ENCODE measurements at places on chromosomes 7 and 10.

- DNase-seq: no peak
Measured at GRCh38 chr10:119177708-119178371, 772 bp downstream of the PRDX3 start.

DNA sequence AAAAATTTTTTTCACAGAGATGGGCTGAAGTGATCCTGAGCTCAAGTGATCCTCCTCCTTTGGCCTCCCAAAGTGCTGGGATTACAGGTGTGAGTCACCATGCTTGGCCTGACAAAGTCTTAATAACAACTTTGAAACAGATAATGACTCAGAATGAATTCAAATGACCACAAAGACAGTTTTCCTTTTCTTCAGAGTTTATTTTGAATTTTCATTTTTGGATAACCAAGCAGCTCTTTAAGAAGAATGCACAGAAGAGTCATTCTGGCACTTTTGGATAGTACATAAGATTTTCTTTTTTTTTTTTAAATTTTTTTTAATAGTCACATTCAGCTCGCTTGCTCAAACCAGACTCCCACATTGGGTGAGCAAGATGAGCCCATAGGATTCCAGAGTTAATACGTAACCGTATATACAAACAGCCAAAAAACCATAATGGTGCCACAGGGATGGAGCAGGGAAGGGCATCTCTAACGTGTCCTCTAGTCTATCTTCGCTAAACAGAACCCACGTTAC, 43.0 kb upstream of the NMT2 start:
- DNase-seq: no peak

DNA sequence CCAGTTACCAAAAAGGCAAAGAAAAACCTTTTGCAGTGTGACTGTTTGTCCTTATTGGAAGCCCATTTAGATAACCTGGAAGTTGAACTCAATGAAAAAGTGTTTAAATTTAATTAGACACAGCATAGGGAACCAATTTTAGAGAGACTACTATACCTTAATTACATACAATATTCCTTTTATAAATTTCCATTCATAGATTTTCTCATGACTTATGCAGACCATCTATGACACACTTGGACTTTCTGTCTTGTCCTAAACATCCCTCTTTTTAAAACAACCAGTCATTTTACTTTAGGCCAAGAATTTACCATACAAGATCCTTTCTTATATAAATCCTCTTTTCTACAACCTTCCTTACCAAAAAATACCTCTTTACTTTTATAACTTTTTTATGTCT, 61.6 kb downstream of the MTURN start:
- no peak for DNase-seq

DNA sequence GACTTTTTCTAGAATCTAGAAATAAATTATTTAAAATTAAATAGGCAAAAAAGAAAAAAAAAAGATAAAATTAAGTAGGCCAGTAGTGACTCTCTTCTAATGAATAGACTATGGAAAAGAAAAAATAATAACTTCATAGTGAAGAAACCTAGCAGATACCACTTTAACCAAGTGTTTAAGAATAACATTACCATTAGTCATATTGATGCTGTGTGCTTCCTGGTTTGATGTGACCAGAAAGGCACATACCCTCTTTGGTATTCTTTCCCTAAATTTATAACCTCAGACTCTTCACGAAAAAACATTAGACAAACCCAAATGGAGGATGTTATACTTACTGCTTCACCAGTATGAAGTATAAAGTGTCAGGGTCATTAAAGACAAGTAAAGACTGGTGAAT, 42.6 kb downstream of the KIF20B start:
- DNase-seq: no peak

GRCh38 chr10:50325449-50326171, 74.3 kb upstream of the ASAH2 start:
- no peak for DNase-seq

- no peak for DNase-seq
Measured at GRCh38 chr10:110175406-110175805, 32.0 kb upstream of the MXI1 start.

DNA sequence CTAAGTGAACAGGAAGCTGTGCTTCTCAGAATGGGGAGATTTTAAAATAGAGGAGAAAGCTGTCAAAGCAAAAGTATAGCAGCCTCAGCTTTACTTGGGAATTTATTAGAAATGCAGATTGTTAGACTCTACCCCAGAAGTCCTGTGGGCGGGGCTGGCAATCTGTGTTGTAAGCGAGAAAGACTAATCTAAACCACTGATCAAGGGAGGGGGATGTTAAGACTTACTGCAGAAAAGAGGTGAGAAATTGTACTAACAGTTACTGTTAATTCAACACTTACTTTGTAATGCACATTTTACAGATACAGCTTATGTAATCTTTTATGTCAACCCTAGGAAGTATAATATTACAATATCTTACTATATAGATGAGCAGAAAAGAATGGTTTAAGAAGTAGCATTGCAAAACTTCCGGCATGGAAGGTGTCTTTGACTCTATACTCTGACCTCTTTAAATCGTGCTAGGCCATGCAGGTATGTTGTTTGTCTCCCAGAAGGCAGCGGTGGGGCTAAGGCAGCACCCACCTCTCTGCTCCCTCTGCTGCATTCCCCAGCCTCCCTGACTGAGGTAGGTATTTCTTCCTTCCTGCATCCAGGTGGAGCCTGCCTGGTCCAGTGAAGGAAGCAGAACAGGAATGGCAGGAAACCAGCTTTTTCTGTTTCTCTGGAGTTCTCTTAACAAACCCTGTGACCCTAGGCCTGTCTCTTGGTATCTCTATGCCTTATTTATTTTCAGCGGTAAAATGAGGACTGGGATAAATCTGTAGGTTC, 462.2 kb downstream of the AUTS2 start:
- no peak for DNase-seq

DNA sequence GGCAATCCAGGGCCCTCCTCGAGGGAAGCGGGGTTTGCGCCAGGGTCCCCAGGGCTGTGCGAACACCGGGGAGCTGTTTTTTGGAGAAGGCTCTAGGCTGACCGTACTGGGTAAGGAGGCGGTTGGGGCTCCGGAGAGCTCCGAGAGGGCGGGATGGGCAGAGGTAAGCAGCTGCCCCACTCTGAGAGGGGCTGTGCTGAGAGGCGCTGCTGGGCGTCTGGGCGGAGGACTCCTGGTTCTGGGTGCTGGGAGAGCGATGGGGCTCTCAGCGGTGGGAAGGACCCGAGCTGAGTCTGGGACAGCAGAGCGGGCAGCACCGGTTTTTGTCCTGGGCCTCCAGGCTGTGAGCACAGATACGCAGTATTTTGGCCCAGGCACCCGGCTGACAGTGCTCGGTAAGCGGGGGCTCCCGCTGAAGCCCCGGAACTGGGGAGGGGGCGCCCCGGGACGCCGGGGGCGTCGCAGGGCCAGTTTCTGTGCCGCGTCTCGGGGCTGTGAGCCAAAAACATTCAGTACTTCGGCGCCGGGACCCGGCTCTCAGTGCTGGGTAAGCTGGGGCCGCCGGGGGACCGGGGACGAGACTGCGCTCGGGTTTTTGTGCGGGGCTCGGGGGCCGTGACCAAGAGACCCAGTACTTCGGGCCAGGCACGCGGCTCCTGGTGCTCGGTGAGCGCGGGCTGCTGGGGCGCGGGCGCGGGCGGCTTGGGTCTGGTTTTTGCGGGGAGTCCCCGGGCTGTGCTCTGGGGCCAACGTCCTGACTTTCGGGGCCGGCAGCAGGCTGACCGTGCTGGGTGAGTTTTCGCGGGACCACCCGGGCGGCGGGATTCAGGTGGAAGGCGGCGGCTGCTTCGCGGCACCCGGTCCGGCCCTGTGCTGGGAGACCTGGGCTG, 26.0 kb downstream of the PRSS2 start:
- peak; percentile 18 for DNase-seq

DNA sequence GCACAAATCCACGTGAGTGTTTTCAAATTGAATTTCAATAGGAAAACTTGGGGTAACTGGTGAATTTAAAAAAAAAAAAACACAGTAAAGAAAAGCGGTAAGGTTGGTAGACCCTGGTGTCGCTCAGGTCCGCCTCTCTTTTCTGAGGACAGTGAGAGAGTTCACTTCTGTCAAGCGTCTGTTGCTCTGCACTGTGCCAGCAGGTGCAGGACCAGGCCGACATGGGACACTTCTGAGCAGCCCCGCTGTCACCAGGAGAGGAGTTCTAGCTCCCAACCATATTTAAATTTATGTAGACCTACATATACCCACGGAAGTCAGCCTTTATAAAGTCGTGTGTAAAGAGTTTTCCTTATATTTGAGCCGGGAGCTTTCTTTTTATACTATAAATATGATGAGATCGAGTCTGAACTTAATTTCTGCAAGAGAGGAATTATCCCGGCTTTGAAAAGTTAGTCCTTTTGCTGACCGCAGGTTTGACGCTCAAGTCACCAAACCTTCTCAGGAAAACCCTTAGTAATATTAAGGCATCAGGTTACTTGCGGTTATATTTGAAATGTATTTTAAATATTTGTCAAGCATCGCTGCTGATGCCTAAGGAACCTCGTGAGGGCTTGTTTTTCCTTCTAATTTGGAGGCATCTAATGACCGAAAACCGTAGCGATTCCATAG, 531 bp downstream of the IKZF1 start:
- DNase-seq: no peak

GRCh38 chr10:92240289-92241157, 50.4 kb downstream of the CPEB3 start:
- peak; percentile 91 for DNase-seq

DNA sequence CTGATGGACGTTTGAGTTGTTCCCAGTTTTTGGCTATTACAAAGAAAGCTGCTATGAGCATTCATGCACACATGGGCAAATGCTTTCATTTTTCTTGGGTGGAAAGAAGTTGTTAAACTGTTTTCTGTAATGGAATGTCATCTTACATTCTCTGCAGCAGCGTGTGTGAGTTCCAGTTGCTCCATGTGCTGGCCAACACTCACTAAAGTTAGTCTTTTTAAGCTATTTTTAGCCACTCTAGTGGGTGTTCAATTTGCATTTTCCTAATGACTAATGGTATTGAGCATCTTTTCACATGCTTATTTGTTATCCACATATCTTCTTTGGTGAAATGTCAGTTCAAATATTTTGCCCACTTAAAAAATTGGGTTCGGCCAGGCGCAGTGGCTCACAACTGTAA, 82.8 kb upstream of the COL13A1 start:
- DNase-seq: no peak
